Activated CD8-positive, alpha-beta T cell treated with anti-CD3 and anti-CD28 coated beads for 36 hours (primary cell): ENCODE measurements at places on chromosomes 5 and 9. TPM values are rescaled to one million over a fixed set of nuclear protein-coding genes. Genes with fewer than 3 reads are reported as not detected.

The ANKRD34B gene
- not detected for total RNA-seq

The SLC22A4 gene
- 0.88 TPM for total RNA-seq

The HAPLN1 gene
- total RNA-seq, result not detected

The SCGB3A1 gene
- total RNA-seq, result not detected

The HAND1 gene
- not detected for total RNA-seq

The DMGDH gene
- 1.3 TPM for total RNA-seq

The PDE6A gene
- not detected for total RNA-seq

The MAPK9 gene
- total RNA-seq, result 33.2 TPM

The CCL19 gene
- total RNA-seq, result not detected

The DEPDC1B gene
- total RNA-seq, result 34.1 TPM

The CFAP90 gene
- total RNA-seq, result not detected

The CORO2A gene
- 12.2 TPM for total RNA-seq

The GAPT gene
- total RNA-seq, result not detected

The TMEM167A gene
- total RNA-seq, result 78.6 TPM

The SPATA31E1 gene
- total RNA-seq, result not detected

The RNF180 gene
- total RNA-seq, result not detected

The OTP gene
- total RNA-seq, result not detected

The DMRTA1 gene
- not detected for total RNA-seq

The UHRF2 gene
- total RNA-seq, result 60.1 TPM

The DIRAS2 gene
- not detected for total RNA-seq

The NEUROG1 gene
- not detected for total RNA-seq

The IL3 gene
- total RNA-seq, result 0.25 TPM

The BAAT gene
- total RNA-seq, result not detected

The IER5L gene
- total RNA-seq, result 4.1 TPM

The ZDHHC21 gene
- 4.3 TPM for total RNA-seq

The PCDHB14 gene
- not detected for total RNA-seq

The GPR150 gene
- 0.45 TPM for total RNA-seq

The PJA2 gene
- total RNA-seq, result 65.2 TPM

The KCNT1 gene
- total RNA-seq, result not detected
